ENCODE measurements at places on chromosomes 5 and 9.

- DNase-seq, result no peak
Observed at GRCh38 chr5:135365281-135365680, 33.8 kb downstream of the MACROH2A1 start.

- no peak for DNase-seq
Observed at GRCh38 chr5:14261235-14261634, 118.1 kb downstream of the TRIO start.

DNA sequence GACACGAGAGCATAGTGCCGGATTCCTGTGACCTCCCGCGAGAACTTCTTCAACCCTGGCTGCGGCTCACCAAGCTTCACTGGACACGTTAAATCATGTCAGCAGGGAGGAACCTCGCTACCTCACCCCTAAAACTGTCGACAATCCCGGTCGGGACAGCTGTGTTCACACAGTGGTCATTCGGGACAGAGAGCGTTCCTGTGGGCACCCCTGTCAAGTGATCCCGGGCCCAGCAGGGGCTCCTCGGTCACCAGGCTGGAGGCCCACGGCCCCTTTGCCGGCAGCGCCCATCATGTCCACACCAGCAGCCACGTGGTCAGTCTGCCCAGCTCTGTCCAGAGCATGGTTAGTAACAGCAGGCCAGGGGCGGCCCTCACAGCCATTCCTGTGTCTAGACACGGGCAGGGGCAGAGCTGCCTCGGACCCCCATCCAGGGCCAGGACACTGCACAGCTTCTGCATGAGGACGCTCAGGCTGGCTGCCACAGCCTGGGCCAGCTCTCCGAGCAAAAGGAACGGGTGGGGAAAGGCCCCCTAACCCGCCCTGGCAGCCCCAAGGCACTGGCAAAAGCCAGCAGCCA, 3.5 kb downstream of the INPP5E start:
- DNase-seq, result no peak

GRCh38 chr9:2985343-2985742, 141.4 kb upstream of the PUM3 start:
- no peak for DNase-seq

GRCh38 chr9:20209391-20210340, 412.6 kb downstream of the MLLT3 start:
- no peak for DNase-seq

Measured in EL (cell line).